Amniotic epithelial cell (primary cell): ENCODE measurements at places on chromosomes 3 and 15.

GRCh38 chr15:49314716-49315115 lies 108.3 kb upstream of the FGF7 start:
- DNase-seq, result no peak

DNA sequence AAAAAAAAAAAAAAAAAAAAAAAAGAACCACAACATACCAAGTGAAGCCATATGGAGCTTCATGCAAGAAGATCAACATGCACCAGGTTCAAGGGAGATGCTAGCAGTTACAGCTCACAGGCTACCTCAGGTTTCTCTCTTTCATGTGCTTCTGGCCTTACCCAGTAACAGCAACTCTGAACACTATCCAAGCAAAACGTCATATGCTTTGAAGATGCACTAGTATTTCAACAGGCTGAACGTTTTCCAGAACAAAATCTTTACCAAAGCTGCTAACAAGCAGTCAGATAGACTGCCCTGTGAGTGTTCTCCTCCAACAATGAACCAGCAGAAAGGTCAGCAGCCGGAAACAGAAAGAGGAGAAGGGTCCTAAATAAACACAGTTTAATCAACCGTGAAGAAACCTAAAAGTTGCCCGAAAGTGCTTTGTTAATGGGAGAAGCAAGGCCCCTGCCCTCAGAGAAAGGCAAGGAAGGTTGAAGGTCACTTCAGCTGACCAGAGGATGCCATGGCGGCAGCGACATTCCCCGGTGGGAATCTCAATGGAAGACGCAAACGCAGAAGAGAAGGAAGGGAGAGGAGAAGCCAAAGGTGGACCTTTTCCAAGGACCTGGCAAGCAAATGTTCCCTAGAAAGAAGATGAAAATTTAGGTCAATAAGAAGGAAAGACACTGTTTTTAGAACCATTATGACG lies 80.1 kb downstream of the CCNL1 start:
- DNase-seq, result no peak

- no peak for DNase-seq
Observed at GRCh38 chr3:55658270-55658669, 171.2 kb upstream of the WNT5A start.

DNA sequence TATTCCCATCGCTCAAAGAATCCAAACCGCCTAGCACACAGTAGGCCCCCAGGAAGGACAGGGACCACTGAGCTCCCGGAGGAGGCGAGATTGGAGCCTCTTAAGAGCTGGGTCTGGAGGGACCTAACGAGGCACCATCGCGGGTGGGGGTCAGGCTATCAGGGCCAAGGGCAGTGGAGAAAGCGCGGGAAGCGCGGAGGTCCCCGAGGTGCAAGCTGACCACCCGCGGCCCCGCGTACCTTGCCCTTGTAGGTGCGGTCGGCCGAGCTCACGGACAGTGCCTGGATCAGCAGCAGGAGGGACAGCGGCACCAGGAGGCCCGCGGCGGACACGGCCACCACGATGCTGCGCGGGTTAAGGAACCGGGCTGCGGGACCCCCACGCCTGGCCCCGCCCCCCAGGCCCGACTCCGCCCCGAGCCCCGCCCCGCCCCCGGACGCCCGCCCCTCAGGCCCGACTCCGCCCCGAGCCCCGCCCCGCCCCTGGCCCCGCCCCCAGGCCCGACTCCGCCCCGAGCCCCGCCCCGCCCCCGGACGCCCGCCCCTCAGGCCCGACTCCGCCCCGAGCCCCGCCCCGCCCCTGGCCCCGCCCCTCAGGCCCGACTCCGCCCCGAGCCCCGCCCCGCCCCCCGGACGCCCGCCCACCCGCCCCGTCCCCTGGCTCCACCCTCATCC lies 3.9 kb downstream of the ZDHHC19 start:
- no peak for DNase-seq

DNA sequence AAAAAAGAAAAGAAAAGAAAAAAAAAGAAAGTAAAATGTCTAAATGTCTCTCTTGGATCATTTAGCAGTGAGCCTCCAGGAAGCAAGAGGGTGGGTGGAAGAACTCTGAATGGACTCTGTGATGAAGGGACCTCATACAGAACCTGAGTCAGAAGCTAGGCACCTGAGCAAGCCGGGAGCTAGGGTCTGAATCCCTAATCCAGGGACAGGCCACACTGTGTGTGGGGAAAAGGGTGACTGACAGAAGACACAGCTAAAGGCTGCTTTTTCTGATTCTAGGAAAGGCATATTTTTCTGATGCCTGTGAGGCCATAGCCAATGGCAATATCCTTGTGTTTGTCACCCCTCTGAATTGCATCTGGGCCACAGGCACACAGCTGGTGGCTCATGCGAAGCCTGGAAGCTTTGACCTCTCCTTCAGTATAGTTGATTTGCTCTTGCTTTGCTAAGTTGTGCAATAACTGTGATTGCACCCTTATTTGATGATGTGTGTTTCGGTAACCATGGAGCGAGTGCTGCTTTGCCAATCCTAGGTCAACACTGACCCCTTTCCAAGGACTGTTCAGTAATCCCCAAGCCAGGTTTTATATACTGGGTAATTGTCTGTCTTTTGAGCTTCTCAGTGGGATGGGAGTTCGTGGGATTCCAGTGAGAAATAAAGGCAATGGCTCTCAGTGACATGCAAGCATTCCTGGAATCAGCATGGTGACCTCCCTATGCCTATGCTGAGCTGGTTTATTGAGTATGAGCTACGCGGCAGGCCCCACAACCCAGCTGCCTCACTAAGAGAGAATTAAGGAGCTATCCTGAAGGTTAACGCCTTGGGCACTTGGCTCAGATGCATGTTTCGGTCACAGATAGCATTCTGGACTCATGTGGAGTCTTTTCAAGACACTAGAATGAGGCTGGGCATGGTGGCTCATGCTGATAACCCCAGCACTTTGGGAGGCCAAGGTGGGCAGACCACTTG lies 49.0 kb upstream of the OSBPL11 start:
- peak; percentile 38 for DNase-seq

DNA sequence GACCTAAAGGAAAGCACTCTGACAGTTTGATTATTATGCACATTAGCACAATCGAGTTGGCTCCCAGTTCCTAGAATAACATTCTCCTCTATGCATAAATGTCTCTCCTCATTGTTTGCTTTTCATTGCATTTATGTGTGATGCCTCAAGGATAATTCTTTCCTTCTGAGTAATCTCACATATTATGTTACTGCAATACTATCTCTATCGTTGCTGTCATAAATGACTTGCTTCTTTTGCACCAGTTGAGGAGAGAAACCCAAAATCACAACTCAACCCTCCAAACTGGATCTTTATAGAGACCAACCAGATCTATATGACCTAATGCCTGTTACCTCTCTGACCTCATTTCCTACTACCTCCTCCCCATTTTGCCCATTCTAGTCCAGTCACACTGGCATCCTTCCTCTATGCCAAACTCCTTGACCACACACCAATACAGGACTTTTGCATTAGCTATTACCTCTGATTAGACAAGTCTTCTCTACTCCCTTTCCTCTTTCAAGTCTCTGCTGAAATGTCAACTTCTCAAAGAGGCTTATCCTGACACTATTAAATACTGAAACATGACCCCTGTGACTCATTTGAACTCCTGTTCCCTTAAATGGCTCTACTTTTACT lies 1026.0 kb downstream of the TUSC7 start:
- DNase-seq, result no peak

GRCh38 chr3:119702530-119703527 lies at the start of gene CFAP91:
Gene CFAP91, plus strand, starts transcription at chr3:119703022. Its CDS starts 77 bp downstream, at chr3:119703099.
- peak; percentile 91 for DNase-seq

DNA sequence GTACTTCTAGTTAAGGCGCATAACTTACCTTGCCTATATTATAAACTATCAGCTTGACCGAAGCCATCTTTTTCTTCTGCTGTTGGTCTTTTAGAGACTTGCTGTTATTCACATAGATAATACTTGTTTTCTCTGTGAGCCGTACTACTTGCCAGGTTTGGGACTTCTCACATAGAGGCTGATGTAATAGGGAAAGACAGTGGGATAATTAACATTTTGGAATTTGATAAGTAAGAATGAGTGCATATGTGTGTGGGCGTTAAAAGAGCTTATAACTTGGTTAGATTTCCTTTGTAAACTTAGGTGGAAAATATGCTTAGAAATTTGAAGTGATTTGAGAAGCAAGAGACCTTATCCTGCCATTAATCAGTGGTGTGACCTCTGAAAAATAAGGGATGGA lies 47.8 kb downstream of the FNDC3B start:
- peak; percentile 33 for DNase-seq

DNA sequence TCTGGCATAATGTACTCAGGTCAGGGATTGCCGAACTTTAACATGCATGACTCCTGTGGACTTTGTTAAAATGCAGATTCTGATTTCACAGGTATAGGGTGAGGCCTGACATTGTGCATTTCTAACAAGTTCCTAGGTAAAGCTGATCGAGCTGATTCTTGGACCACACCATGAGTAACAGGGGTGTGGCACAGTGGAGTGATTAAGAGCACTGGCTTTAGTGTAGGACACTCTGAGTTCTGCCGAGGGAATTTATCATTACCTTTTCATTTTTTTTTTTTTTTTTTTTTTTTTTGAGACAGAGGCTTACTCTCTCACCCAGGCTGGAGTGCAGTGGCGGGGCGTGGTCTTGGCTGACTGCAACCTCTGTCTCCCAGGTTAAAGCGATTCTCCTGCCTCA lies 169.3 kb downstream of the ADAMTS9 start:
- no peak for DNase-seq

GRCh38 chr15:98941595-98942255 lies 65.9 kb downstream of the PGPEP1L start:
- DNase-seq, result peak; percentile 63

GRCh38 chr3:79761441-79761840 lies 6.4 kb downstream of the ROBO1 start:
- DNase-seq, result no peak

DNA sequence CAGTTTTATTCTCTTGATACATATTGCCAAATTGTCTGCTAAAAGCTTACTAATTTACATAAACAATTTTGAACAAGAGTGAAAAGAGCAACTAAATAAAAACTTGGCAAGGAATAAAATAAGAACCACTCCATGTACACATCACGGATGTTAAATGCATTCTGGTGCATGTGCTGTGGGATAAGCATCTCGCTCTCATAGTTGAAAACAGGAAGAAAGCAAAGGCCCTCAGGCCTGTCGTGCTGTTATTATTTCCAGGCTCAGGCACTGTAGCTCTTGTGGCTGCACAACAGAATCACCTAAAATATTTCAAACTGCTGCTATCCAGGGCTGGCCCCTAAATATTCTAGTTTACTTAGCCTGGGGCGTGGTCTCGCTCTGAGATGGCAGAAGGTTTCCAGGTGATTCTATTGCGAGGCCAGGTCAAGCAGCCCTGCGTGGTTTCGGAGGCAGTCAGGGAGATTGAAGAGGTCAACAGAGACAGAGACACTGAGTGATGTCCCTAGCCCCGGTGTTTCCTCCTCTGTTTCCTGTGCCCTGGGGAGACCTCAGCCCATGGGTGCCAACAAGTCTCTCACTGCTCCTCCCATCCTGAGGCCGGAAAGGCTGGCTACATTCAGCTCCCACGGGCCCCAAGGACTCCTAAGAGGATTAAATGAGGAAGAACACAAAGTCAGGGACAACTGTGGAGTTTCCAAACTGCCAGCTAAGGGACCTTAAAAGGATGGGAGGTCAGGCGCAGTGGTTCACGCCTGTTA lies 18.2 kb upstream of the PDIA5 start:
- DNase-seq, result no peak

DNA sequence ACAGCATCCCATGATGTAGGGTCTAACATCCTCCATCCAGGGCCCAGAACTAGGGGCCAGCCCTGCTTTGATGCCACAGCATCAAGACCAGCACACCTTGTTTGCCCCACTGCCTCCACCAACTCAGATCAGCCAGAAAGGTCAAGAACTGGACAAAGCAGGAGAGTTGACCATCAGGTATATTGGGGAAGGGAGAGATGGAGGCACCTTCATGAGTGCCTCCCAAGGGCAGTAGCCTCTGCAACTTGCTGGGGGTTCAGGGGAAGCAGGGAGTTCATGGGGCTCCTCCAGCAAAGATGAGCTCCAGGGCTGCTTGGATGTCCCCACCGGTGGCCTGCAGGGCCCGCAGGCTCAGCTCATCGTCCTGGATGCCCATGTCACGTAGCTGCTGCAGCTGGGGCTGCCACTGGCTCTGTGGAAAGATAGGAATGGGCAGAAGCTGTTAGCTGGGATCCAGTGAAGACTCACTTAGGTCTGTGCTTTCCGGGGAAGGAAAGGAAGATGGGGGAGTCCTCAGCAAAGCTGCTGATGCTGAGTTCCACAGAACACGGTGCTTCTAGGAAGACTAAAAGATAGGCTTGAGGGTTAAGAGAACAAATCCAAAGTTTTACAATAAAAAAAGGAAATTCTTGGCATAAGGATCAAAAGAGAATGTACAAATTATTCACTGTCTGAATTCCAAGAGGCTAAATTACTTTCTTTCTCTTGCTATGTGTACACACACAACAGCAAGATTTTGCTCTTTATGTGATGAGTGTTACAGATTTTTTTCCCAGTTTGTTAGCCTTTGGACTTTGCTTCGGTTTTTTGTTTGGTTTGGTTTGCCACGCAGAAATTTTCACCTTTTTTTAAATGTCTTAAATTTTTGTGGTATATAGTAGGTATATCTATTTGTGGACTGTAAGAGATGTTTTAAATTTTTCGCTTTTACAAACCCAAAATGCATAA lies 12.3 kb upstream of the SEMA7A start:
- DNase-seq, result no peak

DNA sequence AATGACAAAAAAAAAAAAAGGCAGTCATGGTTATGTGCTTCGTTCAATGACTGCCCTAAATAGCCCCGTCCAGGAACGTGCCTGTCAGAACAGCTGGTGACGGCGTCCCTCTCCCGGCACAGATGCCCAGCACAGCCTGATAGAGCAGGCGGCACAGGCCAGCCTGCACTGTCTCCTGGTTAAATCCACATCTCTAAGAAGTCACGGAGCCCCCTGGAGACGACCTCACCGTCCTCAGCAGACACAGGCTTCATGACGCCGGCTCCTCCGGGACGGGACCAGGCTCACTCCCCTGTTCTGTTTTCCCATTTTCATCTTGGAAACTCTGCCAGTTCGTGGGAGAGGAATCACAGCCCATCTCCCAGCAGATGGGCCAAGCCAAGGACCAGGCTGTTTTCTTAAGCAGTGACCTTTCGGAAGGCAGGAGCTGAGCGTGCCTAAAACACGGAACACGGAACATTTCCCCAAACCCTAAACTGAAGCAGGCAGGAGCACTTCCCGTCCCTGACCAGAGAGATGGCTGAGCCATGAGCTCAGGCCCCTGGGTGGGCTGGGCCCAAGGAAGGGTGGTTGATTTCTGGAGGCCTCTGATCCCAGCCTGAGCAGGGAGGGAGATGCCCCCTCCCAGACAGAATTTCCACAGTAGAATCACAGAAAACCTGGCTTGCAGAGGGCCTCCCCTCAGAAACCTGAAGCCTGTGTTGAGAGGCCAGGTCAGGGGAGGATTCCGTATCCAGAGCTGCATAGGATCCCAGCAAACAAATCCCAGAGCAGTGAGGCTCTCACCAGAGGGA lies 35.9 kb downstream of the ADCY5 start:
- DNase-seq, result no peak

- no peak for DNase-seq
Observed at GRCh38 chr15:61337541-61337940, 108.4 kb upstream of the RORA start.
